Activated CD4-positive, alpha-beta T cell treated with anti-CD3 and anti-CD28 coated beads, Interleukin-2, amount 10 ng/mL, durations not matched to agents 24 days and 14 days (primary cell): ENCODE measurements at places on chromosomes 11 and 22.
A peak's percentile ranks its signal among the peaks of the same experiment; 100 is the strongest.

- DNase-seq: no peak
These were observed 269.3 kb upstream of the ANO3 start for GRCh38 chr11:26062660-26063059.

- DNase-seq: no peak
These were observed 3.6 kb upstream of the SLCO2B1 start for GRCh38 chr11:75147191-75147874.

DNA sequence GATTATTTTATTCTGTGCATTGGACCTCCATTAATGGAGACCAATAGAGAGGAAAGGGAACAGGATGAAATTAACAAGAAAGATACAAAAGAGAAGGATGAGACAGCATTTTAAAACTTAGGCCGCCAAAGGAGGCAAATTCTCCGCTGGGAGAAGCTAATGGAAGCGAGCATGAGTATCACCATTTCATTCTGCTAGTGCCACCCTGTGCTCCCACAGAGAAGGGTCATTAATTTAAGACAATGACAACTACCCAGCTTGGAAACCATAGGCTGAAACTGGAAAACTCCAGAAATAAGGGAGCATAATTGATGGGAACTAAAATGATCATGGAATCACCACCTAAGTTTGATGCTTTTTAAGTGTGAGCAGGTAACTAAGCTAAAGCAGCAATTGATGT lies 69.2 kb downstream of the SLC36A4 start:
- DNase-seq: no peak

DNA sequence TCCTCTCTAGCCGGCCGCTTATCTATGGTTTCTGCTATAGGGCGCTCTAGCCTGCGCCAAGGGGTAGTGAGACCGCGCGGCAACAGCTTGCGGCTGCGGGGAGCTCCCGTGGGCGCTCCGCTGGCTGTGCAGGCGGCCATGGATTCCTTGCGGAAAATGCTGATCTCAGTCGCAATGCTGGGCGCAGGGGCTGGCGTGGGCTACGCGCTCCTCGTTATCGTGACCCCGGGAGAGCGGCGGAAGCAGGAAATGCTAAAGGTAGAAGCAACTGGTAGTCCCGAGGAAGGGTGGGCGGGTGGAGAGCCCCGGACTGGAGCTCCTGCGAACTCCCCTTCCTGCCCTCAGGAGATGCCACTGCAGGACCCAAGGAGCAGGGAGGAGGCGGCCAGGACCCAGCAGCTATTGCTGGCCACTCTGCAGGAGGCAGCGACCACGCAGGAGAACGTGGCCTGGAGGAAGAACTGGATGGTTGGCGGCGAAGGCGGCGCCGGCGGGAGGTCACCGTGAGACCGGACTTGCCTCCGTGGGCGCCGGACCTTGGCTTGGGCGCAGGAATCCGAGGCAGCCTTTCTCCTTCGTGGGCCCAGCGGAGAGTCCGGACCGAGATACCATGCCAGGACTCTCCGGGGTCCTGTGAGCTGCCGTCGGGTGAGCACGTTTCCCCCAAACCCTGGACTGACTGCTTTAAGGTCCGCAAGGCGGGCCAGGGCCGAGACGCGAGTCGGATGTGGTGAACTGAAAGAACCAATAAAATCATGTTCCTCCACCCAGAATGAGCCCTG lies at the start of the genes LBHD1 and UQCC3:
Gene LBHD1, minus strand, starts transcription at position 660 of the 782 bp plus-strand sequence. CDS start 2,236 bp downstream, outside the sequence.
Gene UQCC3, plus strand, starts transcription at position 66 of the 782 bp plus-strand sequence. Its CDS starts 73 bp downstream, at position 139.
- DNase-seq: peak; percentile 94

- no peak for DNase-seq
These were observed 116.8 kb downstream of the TEAD1 start for GRCh38 chr11:12790861-12791616.

DNA sequence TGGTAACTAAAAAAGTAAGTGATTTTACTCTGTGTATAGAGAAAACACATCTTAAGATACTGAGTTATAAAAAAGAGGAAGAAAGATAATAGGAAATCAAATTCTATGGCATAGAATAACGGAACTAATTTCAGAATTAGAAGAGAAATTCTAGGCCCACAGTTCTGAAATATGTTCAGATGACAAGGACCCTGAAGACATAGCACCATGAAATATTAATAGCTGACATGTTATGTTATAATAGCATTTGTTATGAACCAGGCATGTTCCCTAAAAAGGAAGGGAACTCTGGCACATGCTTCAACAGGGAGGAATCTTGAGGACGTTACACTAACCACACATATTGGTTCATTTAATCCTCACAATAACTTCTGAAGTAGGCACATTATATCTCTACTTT lies 32.7 kb downstream of the PRDM10 start:
- no peak for DNase-seq

GRCh38 chr22:47850644-47851151 lies 1088.2 kb downstream of the TBC1D22A start:
- DNase-seq: no peak

DNA sequence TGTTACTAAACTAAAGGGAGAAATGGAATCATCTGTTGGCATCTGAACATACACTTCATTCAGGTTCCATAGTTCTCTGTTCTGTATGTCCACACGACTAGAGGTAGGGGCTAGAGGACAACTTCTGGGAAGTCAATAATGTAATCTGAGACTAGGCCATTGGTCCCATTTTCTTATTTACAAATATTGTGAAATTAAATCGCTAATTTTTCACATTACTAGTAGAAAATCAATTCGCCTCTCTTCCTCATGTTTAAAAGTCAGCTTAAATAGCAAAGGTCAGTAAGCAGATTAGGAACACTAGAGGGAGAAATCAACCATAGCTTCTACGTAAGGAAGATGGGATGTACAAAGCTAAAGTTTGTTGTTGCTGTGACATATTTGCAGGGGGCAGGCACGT lies 59.7 kb downstream of the CADM1 start:
- no peak for DNase-seq

DNA sequence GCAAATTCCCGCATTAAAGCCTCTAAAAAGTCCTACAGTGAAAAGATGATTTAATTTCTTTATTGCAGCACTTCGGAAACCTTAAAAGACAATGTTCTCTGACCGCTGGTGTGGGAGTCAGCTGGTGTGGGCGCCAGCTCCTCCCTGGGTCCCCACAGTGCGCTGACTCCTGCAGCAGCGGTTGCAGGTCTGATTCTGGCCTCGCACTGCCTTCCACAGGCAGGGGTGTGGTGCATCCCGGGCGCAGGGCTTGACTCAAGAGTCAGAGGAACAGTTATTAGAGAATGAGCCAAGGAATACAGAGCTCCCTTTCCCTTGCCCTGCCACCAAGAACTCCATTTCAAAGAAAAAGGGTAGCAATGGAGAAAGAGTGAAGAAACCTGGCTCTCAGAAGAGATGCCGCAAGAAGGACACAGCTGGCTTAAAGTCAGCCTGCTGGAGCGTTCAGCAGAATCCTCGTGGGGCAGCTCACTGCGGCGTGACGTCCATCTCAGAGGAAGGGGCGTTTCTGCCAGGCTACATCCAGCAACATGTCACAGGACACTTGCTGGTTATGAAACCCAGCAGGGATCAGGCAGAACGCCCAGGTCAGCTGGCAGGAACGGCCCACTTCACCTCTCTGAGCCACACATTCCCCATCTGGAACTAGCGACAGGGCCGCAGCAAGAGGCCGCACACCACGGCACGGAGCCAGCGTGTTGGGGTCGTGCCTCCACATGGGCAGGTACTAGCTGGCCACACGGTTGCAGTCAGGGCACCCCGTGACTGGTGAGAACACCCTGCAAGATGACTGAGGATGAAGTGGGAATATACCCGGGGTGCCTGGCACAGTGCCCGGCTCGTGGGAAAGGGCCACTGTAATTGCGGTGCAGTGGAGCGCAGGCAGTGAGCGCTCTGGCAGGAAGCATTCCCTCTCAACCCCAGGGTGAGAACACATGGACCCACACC lies 18.1 kb upstream of the EFCAB6 start:
- DNase-seq: no peak

DNA sequence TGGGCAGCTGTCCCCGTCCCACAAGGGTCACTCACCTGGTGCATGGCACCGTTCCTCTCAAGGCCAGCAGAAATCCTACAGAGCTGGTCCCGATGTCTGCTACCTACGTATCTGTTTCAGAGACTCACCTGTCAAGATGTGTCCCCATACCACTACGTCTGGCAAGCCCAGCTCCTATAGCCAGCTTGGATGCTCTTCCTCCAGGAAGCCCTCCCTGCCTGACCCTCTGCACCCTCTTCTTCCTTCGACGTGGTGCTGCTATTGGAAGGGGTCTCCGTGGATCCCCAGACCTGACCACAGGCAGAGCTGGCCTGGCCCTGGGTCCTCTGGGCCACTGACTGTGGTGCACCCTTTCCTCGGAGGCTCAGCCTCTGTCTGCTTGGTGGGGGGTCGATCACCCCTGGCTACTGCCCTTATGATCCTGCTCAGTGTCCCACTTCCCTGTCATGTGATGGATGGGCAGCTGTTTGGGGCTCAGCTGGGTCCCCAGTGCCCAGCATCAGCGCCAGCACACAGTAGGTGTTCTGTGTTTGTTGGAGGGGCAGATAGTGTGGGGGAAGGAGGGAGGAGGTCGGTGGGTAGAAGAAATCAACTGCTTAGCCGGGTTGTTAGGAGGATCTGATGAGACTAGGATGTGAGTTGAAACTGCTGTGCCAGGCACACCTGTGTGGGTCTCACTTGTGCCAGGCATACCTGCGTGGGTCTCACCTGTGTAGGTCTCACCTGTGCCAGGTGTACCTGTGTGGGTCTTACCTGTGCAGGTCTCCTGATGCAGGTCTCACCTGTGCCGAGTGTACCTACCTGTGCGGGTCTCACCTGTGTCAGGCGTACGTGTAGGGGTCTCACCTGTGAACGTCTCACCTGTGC lies 21.7 kb upstream of the ARHGAP8 start:
- DNase-seq: no peak

GRCh38 chr11:120200677-120201076 lies 10.2 kb upstream of the OAF start:
- no peak for DNase-seq

- DNase-seq: peak; percentile 90
These were observed 31.0 kb downstream of the MCM5 start for GRCh38 chr22:35430897-35431322.
